ENCODE measurements at places on chromosomes 6 and 20.

DNA sequence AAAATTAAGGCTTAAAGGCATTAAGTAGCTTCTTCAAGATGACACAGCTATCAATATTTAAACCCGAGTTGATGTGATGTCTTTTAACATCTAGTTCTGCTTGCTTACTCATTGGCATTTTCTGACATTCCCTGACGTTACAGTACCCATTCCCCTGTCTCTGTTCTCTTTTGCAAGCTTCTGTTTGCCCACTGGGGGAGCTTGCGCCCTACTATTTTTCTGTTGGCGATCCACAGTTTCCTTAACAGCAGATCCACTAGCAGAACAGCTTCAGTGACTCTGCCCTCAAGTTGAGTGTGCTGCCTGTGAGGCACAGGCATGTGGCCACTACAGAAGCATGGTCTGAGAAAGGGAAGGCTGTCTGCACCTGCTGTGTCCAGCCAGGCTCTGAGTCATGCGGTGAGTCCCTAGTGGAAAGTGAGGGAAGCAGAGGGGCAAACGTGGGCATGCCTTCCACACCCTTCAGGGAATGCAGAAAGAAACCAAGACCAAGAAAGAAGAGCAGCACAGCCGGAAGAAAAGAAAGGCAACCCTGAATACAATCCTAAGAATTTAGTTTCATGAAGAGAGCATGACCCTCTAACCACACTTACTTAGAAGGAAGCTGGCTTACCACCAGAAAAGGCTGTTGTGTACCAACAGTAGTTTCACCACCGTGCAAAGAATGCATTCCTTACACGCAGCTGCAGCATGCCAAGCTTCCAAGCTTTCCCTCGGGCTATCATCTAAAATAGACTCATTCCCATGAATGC is 97.7 kb upstream of the VGLL2 start:
- DNase-seq, result no peak

- no peak for DNase-seq
These were observed 6.0 kb upstream of the LKAAEAR1 start for GRCh38 chr20:64090165-64090564.

DNA sequence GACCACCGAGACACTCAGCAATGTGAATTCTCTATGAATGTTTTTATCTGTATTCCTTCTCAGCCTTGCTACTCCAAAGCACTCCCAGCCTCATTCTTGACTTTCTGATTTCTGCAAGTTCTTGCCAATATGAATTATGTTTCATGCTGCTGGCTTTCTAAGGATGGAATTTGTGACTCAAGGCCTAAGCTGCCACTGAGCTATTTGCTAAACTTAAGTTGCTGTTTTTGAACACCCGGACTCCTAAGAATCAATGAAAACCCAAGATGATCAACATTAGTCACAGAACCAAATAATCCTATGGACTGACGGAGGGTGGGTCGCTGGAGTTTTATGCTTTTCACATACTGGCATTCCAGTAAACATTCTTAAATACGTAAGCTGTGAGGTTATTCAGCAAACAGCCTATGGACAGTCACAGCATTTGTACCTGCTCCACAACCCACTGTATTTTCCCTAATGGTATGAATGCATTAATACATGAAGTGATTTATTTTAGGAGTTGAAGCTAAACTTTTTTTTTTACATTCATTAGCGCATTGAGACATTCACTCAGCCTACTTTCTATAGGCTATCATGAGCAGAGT is 8.2 kb upstream of the PXDC1 start:
- DNase-seq, result no peak

GRCh38 chr6:157447735-157448134 is 66.7 kb downstream of the ZDHHC14 start:
- DNase-seq, result no peak

DNA sequence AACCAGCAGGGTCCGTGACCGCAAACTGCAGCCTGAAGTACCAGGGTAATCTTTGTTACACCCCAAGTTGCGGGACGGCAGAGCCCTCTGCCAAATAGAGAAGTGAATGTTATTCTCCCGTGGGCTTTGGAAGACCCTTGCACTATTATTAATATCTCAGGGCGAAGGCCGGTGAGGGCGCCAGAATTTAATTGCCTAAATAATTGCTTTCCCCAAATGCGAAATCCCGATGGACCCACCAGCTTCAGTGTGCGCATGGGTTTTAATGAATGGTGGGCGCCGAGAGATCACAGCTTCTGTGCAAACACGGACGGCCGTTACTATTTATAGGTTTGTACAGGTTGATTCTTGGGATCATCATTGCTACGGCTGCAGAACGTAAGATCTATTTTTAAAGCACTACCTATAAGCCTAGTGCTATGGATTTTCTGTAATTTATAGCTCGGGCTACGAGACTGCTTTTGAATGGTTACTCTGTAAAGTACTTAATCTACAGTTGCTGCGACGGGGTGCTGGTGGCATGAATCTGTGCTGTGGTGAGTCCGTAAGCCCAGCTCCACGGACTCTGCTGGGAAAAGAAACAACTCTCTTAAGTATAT is 15.2 kb upstream of the PHACTR3 start:
- DNase-seq, result no peak

GRCh38 chr6:159929819-159930218 is 39.0 kb downstream of the MAS1 start:
- peak; percentile 67 for DNase-seq

- DNase-seq, result no peak
These were observed 262.2 kb downstream of the EYA4 start for GRCh38 chr6:133503336-133503729.

DNA sequence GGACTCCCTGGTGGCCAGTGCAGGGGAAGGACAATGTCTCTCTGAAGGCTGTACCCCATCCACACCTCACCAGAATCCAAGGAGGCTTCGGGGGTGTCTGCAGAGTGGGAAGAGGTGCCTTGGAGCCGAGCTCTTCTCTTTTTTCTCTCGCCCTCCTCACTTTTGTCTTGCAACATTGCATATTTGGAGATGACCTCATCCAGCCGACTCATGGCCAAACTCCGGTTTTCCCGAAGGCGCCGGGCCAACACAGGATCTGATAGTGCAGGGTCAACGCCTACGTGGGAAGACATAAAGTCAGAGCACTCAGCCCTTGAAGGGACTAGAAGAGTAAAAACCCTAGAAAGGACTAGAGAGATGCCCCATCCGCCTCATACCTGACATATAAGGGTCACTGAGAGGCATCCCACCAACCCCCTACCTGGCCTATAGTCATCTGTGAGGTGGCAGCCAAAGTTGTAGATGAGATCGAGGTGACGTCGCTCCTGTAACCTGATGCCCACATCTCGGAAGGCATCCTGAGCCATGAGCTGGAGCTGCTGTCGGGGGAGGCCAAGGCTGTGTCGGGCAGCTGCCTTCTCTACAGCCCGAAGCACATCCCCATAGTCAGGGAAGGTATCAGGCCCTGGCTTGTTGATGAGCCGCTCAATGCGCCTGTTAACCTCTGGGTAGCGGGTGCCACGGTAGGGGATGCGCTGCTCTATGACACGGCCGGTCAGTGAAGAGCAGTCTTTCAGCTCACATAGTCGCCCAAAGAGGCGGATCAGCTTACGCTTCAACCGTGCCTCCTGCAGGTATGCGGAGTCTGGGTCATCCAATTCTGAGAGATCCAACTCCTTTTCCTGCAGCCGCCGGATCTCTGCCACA is 3.0 kb upstream of the ZBTB22 start:
- DNase-seq, result no peak

- DNase-seq, result no peak
These were observed 4.5 kb upstream of the ALDH8A1 start for GRCh38 chr6:134954272-134955000.

DNA sequence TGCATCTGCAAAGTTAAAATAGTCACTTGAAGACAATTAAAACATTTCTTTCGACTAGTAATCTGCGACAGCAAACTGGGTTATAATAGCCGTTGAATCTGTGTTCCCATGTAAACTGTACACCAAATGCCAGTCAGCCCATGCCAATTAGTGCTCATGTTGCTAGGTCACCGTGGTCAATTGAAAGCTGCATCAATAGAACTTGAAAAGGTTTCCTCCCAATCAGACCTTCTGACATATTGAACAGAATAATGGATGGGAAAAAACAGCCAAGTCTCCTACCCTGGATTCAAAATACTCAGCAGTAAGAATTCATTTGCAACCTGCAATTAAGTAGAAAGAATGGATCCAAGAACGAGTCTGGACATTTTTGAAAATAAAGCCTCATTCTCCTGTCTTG is 11.2 kb downstream of the NKX2-4 start:
- no peak for DNase-seq

GRCh38 chr6:11750682-11751081 is 27.9 kb downstream of the ADTRP start:
- DNase-seq, result no peak

DNA sequence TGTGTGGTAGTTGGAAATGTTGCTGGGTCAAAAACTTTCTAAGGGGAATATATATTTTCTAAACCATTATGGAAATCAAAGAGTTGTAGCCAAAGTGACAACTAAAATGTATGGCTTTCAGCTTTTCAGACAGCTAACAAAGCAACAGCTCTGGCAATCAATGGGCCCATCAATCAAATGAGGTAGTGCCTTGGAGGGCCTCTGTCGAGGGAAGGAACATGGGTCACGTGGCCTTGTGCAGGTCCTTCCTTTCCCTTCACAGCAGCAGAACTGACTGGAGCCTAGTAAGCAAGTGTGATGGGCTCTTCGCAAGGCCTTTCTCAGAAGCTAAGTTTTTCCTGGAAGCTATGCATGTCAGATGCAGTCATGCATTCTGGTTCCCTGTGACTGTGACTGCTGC is 17.9 kb downstream of the FAXC start:
- DNase-seq, result no peak

DNA sequence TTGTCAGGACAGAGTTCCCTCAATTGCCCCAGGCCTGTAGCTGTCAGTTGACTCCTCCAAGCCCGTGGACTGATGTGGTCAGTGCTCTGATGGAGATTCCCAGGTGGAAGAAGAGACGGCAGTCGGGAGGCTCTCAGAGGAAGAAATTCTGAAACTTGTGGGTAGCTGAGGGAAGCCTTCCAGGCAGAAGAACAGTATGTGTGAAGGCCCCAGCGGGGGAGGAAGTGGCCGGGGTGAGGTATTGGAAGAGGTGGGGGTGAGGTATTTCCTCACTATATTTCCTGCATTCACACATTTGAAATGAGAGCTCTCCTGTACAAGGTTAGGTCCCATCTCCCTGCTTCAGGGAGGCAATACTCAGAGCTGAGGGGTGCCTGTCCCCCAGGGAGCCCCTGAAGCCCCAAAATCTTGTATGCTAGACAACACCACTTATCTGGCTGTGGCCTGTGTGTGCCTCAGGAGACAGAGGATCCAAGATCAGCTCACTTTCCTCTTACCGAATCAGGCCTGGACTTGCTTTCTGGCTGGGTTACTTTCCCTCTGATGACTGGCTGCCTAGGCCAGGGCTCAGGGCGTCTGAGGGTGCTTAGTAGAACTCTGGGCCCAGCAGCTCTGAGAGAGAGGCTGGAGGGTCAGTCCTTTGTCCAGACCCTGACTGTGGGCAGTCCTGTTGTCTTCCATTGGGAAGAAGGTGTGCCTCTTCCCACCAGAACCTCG is 49.3 kb upstream of the MYL9 start:
- peak; percentile 60 for DNase-seq

DNA sequence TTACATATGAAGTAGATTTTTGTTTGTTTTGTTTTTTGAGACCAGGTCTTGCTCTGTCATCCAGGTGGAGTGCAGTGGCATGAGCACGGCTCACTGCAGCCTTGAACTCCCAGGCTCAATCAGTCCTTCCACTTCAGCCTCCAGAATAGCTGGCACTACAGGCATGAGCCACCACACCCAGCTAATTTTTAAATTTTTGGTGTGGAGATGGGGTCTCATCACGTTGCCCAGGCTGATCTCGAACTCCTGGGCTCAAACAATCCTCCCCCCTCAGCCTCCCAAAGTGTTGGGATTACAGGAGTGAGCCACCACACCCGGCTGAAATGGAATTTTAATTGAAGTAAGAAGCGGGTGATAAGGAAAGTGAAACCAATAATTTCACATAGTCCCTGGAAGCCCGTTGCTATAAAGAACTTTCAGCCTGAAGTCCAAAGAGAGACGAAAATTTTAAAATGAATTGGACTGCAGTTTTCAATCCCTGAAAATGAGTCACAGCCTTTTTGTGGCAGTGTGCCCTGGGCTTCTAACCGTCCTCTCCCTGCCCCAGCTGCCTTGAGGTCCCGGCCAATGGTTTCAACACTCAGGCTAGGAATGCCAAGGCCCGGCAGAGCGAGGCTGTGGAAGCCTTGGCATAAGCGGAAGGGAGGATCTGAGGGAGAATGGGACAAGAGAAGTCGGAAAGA is 757 bp downstream of the RAET1E start:
- DNase-seq, result no peak

- DNase-seq, result no peak
These were observed 21.6 kb upstream of the TOP1 start for GRCh38 chr20:41006936-41007474.

Data from central memory CD4-positive, alpha-beta T cell (primary cell).